ENCODE measurements at places on chromosomes 6 and 20.

DNA sequence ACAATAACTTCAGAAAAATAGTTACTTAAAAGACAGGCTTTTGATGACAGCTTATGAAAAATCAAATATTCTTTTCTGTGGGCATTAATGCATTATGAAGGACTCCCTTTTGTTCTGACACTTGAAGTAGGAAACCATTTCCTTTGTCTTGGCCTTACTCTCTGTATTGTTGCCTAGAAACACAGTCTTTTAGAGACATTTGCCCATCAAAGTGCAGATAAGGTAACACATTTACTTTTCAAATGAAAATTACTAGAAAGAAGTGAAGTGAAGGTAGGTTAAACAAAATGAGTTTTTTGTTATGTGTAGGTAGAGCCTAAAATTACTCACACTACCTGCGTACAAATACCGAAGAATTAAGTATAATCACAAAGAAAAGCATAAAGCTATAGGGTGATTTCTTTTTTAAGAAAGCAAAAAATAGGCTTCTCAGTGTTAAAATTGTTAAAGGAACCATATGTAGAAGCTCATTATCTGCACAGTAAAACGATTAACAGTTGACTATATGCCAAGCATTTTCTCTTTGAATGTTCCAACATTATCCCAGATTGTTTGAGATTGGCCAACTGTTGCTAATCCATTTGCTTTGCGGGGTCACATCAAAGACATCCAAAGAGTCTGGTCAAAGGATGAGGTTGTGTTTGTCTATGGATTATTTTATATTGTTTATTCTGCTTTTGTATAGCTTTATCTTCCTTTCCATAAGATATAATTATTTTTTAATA lies 542.0 kb upstream of the RNF217 start:
- no peak for DNase-seq

GRCh38 chr6:140001005-140001404 lies 626.6 kb upstream of the CITED2 start:
- DNase-seq = no peak

DNA sequence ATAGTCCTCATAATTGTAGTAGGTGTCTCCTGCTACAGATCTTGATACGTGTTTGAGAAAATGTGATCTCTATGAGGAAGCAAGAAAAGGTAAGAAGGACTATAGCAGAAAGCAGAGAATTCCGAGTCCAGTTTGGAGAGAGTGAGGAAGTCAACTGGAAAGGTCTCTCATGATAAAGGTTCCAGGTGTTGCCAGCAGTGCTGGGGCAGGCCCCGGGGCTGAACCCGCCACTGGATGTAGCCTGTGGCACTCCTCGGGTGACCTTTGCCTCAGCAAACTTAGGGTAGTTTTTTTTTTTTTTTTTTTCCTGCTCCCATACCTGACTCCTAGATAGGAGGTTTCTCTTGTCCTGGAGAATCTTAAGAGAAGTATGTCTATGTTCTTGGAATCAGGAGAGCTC lies 62.8 kb downstream of the FAM120B start:
- no peak for DNase-seq

GRCh38 chr6:80319196-80319595 lies 212.7 kb downstream of the BCKDHB start:
- no peak for DNase-seq

- DNase-seq = no peak
These were observed 156.6 kb upstream of the TAB2 start for GRCh38 chr6:149160943-149161342.

DNA sequence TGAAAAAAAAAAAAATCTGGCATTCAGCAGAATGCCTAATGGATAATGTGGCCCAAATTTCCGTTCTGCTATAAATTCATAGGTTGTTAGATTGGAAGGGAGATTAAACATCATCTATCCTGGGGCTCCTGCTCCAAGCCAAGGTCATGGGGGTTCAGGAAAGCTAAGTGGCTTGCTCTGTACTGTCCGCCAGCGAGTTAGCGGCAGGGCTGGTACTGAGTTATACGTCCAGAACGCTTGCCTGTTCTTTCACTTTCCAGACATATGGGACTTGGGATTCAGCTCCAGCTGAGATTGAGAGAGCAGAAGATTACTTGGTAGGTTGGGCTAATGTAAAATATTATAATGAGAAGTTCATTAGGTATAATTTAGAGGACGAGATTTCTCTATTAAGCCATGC lies 858 bp downstream of the RWDD1 start:
- no peak for DNase-seq

DNA sequence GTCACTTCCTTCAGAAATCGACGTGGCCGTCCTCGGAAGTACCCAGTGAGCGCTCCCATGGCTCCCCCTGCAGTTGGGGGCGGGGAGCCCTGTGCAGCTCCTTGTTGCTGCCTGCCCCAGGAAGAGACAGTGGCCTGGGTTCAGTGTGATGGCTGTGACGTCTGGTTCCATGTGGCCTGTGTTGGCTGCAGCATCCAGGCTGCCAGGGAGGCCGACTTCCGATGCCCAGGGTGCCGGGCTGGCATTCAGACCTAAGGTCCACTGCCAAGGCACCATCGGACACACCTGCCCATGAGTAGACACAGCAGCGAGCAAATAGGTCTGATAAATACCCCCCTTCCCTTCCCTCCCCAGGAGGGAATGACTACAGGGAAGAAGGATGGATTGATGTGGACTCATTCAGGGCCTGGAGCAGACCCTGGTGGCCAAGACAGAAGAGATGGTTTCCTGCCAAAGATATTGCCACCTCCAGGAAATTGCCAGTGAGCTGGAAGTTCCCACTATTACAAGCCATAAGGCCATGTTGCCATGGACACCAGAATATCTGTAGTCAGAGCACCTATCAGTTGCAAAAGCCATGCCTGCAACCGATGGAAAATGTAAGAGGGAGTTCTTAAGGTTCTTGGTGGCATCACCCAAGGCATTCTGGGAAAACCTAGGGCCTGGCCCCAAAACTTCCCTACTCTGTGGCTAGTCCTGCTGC lies 4.2 kb downstream of the TCF19 start:
- DNase-seq = no peak

- DNase-seq = no peak
These were observed 24.1 kb upstream of the IPCEF1 start for GRCh38 chr6:154380741-154381140.

GRCh38 chr6:18100296-18100695 lies 22.2 kb downstream of the NHLRC1 start:
- DNase-seq = no peak

DNA sequence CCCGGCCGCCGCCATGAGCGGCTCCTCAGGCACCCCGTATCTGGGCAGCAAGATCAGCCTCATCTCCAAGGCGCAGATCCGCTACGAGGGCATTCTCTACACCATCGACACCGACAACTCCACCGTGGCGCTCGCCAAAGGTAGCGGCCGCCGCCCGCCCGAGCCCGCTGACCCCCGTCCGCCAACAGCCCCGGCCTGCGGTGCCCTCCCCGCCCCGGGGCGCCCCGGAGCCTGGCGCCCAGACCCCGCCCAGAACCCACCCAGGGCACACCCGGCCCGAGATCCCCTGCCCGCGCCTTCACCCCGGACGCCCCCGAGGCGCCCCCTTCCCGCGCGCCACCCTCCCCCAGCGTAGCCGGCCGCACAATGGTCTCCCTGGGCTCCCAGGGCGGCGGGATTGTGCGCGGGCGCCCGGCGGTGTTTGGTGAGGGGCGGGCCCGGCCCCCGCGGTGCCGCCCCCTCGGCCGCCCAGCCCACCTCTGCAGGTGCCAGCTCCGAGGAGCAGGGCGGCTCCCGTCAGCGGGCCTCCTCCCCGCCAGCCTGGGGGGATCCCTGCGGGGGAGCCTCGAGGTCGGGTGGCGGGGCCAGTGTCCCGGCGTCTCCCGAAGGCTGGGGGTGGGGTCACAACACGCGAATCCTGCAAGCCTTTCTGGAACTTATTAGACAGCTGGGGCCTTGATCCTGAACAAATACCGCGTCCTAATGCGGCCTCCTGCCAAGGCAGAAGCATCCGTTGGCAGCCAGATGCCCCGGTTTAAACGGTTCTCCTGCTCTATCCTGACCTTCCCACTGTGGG lies 577 bp downstream of the LSM14B start:
- peak; percentile 29 for DNase-seq

DNA sequence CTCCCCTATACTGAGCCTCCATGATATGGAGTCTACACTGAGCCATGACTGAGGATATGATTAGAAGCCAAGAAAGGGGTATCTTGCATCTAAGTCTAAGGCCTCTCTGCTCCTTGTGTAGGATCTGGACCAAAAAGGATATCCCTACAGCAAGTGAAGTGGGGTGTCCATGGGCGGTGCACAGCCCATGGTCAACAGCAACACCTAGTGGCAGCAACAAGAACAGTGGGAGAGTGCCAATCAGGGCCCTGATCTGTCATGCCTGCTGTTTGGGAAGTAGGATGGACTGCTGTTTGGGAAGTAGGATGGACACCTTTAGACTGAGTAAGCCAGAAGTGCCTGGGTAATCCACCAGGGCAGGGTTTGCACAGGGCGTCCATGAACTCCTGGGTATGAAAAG lies 22.4 kb downstream of the PTGIS start:
- no peak for DNase-seq

- no peak for DNase-seq
These were observed 323.3 kb upstream of the NT5E start for GRCh38 chr6:85126485-85127167.

DNA sequence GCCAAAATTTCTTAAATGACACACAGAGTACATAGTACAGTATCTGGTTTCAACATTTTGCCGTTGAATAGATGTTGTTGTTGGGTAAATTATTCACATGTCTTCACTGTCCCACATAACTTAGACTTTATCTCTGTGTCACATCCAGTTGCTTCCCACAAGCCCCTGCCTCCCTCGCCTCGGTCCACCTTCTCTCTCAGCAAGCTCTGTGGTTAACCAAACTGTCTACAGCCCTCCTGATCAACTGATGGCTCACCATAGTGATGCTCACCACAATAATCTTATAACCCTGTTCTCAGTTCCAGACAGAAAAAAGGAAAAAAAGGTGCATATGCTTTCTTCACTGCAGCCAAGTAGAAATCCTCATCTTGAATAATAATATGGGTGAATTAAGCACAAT lies 23.0 kb downstream of the IL17F start:
- DNase-seq = no peak

DNA sequence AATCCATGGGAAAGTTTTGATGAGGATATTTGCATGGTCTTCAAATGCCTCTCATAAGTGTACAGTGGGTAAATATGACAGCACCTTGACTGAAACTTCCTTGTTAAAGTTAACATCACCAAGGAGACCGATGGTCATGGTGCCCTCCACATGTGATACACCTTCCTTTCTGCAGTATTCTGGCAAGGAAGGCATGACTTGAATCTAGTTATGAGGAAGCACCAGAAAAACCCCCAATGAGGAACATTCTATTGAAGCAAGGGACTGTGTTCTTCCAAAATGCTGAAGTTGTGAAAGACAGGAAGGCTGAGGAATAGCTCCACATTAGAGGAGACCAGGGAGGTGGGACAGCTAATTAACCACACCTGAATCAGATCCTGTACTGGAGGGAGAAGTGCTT lies 118.3 kb downstream of the SLC24A3 start:
- no peak for DNase-seq

DNA sequence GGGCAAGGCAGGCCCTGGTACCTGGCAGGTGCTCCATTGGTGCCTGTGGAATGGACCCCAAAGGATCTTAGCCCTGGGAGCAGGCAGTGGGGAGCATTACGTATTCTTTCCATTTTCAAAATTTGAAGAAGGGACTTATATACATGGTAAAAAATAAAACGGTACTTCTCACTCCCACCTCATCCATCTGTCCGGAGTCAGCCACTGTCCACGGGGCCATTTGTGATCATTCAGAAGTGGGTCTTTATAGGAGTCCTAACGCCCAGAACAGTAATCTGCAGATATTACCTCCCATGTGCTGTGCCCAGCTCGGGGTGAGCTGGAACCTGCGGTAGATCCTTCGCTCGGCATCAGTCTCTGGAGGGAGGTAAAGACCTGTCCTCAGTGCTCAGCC lies 110.4 kb downstream of the SYCP2 start:
- no peak for DNase-seq

DNA sequence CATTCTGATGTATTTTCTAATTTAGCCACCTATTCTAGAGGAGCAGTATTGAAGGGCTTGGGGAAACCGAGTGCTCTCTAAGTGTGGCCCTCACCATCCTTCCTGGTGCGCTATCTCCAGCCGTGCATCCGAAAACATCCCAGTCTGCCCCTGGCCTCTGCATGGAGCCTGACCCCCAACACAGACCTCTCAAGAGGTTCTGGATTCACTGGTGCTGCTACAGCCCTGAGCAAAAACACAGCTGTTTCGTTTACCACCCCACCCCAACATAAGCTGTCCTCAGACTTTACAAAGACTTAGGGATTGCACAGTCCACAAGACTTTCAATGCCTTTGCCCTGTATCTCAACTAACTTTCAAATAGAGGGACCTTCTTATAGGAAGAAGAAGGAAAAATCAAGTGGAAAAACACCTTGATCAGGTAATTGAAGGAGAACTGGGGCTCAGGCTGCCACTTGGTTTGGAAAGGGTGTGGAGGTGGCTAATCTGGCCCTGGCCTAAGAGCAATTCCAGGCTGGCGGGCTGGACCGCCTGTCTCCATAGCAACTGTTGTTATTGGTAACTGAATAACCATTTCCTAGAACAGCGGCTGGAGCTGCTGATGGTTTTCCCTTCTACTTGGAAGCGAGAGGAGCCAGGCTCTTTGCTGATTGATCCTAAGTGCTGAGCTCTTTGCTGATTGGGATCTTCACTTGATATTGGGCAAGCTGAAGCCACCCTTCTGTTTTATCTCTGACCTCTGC lies 90.2 kb upstream of the TOX2 start:
- DNase-seq = no peak

GRCh38 chr6:166633732-166634535 lies 6.9 kb upstream of the RPS6KA2 start:
- DNase-seq = no peak

GRCh38 chr6:129908356-129908755 lies 47.2 kb upstream of the TMEM244 start:
- DNase-seq = no peak

DNA sequence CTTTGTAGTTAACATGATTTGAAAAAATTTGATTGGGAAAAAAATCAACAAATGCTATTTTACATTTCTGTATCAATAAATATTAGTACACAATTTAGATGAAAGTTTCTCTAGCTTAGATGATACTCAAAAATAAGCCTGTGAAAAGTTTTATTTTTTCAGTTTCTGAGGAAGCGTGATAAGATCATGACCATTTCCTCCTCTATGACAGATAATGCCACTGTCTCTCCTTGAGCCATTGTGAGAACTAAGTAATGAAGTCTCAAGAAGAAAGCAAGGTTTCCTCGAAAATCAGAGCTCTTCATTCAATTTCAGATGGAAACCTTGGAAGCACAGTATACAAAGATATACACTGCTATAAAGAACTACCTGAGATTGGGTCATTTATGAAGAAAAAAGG lies 395.0 kb downstream of the HDGFL1 start:
- DNase-seq = no peak

- no peak for DNase-seq
These were observed 9.6 kb upstream of the MOXD1 start for GRCh38 chr6:132410830-132411229.

GRCh38 chr6:1770968-1771723 lies 161.4 kb downstream of the FOXC1 start:
- DNase-seq = no peak
